Anterior cingulate cortex (tissue), 58 donors: ENCODE measurements at places on chromosomes 16 and 17.

DNA sequence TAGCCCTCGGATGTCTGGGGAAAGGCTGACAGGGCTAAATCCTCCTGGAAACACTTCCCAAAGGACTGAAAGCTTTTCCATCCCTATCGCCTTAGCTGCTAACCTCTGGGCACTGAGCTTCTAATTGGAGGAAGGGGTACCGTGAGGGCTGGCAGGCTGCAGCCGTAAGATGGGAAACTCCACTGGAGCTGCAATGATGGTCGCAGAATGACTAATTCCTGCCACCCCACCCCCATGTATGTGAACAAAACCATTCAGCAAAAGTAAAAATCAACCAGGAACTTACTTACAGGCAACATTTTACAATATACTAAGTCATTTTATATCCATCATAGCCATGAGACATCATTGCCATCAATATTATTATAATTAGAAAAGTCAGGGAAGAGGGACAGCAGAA lies 133.3 kb downstream of the ABCC12 start:
- no peak for DNase-seq

DNA sequence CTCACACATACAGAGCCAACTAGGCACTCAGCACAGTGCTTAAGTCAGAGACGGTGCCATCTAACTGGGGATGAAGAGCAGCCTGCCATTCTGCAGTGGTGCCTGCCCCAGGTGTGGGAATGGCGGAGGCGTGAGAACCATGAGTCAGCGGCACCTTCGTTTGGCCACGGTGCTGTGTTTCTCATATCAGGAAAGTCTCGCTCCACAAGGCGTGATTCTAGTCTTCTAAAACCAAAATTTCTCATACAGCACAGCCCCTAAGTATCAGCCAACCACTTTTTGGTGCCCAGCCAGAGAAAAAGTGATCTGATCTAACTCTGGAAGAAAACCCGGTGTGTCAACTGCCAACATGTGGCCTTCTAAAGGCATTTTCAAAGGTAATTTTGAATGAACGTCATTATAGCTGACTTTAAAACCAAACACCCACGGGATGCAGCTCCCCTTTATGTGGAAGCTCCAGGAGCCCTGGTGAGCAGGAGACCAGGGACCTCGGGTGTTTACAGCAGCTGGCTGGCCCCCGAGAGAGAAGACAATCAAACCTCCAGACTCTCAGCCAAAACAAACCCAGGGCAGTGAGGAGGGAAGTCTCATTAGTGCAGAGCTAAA lies 54.6 kb downstream of the ABCC12 start:
- DNase-seq = no peak

DNA sequence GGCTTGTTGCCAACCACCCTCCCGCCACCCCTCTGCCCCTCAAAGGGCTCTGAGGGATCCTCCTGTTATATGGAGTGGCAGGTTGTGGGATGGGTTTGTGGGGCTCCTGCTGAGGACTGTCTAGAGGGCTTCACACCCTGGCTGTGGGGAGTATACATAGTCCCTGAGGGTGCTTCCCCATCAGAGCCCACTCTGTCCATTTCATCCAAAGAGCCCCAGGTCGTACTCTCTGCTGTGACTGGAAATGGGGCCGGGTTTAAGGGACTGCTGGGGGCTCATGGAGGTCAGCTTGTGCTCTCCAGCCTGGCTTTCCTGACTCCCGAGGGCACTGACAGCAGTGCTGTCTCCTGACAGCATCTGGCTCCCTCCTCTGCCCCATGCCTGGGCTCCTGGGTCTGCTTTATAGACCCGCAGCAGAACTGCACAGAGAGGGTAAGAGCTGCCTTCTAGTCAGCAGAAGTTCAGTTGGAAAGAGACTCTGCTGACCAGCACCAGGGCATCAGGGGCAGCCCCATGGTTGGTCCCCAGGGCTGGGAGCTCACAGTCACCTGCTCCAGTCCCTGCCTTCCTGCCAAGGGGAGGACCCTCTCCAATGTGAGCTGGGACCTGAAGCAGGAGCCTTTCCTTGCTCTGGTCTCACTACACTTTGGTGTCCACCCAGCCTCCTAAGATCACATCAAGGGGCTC lies 17.8 kb upstream of the TNS4 start:
- DNase-seq = no peak

DNA sequence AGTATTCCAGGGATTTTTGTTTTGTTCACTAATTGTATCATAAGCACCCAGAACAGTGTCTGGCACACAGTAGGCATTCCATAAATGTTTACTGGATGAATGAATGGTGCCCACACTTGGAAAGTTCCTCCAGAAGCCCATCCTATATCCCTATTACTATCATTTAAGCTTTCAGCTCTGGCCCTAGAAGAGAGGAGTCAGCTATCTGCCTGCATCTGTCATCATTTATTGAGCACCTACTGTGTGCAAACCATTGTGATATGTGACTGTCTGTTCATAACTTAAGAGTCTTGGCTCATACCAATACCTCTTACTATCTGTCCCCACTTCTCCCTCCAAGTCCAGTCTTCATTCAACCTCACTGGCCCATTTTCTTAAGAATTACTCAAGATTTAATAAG lies 20.1 kb upstream of the SP6 start:
- DNase-seq = no peak

- DNase-seq = no peak
Measured at GRCh38 chr17:34633351-34633750, 54.0 kb downstream of the TMEM132E start.

DNA sequence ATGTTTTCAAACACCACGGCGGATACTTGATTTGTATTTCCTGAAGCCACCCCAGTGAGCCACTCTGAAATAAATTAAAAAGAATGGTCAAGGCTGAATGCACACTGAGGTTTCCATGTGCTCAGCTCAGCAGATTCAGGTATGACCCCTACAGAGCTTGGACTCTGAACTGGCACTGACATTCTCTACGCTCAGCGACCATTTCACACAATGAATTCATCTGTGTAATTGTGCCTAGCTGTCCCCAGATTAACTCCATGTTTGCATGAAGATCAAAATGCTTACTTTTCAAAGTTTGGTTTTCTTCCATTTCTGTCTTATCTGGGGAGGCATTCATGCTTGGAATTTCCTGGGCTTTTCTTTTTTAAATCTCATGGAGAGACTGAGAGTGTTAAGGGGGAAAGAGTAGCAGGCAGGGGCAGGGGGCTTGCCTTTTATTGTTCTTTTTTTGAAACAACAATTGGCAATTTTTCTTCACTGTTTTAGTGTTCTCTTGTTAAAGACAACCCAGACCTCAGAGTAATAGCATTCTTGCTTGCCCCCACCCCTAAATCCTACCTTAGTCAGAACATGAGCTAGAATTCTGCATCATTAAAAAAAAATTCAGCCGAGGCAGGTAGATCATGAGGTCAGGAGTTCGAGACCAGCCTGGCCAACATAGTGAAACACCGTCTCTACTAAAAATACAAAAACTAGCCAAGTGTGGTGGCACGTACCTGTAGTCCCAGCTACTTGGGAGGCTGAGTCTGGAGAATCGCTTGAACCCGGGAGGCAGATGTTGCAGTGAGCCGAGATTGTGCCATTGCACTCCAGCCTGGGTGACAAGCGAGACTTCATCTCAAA lies 85.5 kb upstream of the HNF1B start:
- DNase-seq = no peak

DNA sequence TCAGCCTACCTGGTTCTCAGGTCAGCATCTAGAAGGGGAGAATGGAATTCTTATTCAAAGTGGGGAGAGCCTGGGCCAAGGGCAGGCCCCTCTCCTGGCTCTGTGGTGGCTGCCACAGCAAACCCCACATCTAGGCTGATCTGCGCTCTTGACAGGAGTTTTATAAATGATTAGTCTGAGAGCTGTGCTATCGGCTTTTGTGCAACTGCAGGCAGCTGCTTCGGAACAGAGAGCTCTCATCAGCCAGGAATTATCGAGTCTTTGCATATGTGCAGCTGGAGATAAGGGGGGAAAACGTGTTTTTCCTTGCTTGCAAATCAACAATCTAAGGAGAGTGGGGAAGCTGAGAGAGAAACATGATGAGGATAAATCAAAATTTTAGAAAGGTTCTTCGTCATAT lies 91.7 kb downstream of the HS3ST3A1 start:
- DNase-seq = no peak

- DNase-seq = no peak
Measured at GRCh38 chr17:57881143-57881542, 31.3 kb upstream of the MRPS23 start.

GRCh38 chr17:38601539-38602351 lies 4.0 kb downstream of the SRCIN1 start:
- DNase-seq = no peak

DNA sequence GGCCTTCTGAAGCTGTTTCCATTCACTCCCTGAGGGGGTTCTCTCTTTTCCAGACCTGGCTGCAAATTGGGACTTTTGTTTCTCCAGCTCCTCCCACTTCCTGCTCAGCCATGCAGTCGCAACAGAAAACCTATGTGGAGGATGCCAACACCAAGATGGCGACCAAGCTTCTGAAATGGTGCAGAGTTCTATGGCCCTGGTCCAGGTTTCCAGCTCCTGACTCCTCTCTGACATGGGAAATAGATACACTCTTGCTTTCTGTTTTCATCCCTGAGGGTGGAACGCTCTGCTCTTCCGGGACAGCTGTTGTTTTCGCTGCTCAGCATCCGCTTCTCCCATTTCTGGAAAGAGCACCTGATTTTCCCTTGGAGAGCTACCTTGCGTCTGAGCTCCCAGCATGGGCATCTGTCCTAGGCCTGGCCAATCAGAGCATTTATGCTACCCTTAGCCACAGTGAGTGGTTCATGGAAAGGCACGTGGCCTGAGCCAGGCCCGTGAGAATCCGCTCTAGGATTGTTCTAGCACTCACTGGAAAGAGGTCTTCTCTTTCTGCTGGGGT lies 8.1 kb downstream of the GPRC5B start:
- no peak for DNase-seq

DNA sequence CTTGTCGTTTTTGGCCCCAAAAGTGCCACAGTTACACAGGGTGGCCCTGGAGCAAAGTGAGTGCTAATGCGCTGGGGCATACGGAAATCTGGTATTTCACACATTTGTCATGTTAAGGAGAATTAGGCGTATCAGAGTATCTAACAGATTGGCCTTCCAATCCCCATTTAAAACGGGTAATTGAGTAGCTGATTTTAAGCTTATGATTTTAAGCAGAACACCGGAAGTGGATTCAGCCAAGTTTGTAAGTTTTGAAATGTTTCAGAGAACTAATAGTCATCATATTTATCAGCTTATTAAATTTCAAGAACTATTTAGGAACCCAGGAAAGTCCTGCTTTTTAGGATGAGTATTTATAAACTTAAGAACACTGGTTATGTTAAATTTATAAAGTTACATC lies 19.5 kb downstream of the LRRC75A start:
- DNase-seq = no peak

- DNase-seq = no peak
Measured at GRCh38 chr17:2042933-2043332, 1.1 kb downstream of the OVCA2 start.

DNA sequence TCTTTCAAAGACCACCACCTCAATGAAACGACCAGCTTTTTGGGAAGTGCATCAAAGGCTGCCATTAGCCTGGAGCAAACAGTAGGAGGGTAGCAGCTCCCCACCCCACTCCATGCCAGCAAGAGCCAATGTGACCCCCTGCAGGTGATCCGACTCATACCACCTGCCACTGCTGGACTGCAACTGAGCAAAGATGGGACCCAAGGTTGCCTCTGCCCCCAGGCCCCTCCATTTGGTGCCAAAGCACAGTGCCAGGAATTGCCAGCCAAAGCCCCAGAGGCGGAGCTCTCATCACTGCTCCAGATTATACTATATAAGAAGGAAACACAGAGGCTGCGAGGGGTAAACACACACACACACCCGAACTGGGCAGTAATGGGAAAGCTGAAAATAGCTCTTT lies 8.3 kb downstream of the PITPNM3 start:
- DNase-seq = no peak

GRCh38 chr16:65896448-65897153 lies 469.9 kb upstream of the CDH5 start:
- no peak for DNase-seq

- DNase-seq = no peak
Measured at GRCh38 chr17:49373115-49373514, 11.1 kb upstream of the ZNF652 start.
